ENCODE measurements at places on chromosomes 5 and 9.

DNA sequence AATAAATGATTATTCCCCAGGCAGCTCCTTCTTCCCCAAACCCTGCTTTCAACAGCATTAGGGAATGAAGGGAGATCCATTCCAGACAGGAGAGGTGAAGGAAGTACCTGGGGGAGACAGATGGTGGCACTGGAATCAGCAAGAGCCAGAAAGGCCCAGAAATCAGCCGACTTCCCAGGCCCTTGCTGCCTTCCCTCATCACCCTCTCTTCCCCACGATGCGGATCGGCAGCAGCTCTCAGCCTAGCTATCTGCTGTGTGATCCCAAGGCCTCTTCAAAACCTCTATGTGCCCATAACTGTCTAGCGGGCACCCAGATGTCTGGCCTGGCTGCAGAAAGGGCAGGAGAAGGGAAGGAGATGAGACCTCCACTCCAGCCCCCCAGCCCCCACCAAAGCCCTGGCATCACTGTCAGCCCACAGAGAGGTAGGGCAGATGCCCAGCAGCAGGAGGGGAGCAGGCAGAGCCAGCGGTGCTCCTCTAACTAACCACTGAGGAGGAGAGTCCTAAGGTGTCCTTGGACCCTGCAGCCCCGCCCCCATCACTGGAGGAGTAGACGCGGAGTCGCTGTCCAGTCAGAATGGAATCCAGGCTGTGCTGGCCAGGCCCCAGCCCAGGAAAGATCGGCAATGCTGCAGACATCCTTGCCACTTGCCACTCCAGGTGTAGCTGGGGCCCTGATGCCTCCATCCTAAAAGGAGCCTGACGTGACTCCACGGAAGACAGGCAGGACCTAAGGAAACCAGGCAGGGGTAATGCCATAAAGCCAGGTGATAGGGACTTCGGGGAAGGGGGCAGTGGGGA, 12.7 kb downstream of the CNTFR start:
- DNase-seq, result no peak

- no peak for DNase-seq
These were observed 17.1 kb upstream of the IL6ST start for GRCh38 chr5:56011835-56012234.

- no peak for DNase-seq
These were observed 74.6 kb downstream of the RGS3 start for GRCh38 chr9:113538131-113538530.

DNA sequence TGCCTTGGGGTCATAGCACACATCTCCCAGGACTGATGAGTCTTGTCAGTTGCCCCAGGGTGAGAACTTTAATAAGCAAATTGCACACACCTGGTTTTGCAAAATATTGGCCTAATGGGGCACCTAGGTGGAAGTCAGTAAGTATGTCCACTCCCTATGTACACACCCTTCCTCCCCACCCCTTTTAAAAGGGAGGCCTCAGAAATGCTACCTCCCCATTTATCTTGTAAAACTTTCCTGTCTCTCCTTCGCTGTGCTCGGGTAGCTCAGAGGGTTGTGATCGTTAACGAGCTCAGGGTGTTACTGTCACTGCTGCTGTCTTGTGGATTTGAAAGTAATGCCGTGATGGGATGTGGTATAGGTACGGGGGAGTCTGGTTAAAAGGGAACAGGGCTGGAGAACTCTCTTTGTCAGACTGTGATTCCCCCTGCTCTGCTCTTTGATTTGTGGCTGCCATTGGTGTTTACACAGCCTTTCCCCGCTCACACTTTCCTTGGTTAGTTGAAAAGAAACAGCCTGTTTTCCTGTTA, 26.2 kb downstream of the ZNF462 start:
- no peak for DNase-seq

DNA sequence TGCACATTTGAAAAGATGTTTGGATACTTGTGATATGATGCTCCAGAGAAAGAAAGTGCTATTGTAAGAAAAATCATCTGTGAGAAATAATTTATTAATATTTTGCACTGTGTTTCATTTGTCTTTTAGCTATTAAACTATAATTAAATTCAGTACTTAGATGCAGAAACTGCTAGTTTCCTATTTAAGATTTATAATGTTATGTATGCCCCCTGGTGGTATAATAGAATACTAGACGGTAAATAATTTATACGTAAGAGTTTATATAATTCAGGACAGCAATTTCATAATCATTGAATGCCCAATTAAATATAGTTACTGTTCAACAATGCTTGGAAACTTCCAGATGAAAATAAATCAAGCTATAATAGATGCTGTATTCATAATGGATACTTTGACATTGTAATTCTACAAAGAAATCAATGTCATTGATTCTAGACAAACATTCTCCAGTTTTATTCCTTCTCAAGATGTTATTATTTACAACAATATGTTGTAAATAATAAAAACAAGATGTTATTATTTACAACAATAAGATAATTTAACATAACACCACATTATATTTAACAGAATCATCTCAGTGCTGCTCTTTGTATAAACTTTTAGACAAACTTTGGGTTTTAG, 101.0 kb downstream of the TMEM232 start:
- DNase-seq, result no peak
